Activated T-helper 2 cell treated with anti-CD3 and anti-CD28 coated beads, Interferon-gamma antibody, Interleukin-2, Interleukin-4, amounts not matched to agents 10 μg/mL and 5 μg/mL and 100 μg/mL, durations not matched to agents 14 hours and 24 hours and 36 hours (primary cell): ENCODE measurements at places on chromosomes 5 and 9. TPM values are rescaled to one million over a fixed set of nuclear protein-coding genes. Genes with fewer than 3 reads are reported as not detected.

The EDIL3 gene
- total RNA-seq = not detected in 2 replicates

DNA sequence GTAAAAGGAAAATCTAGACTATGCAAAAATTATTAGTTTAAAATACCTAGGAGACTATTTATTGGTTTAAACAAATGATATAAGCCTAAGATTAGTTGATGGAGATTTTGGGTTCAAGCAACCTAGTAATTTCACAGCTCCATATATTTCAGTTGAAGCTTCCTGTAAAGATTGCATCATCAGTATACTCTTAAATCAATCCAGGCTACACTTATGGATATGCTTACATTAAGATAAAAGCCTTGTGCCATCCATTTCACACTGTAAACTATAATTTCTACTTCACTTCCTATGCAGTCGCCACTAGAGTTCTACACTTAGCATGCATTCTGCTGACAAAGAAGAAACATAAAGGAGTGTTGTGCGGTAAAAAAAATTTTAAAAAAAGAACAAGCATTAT, 7.3 kb upstream of the LIX1 start:
- H3K36me3 ChIP-seq = no peaks in the 10 kb centered on the region
- no peak for DNase-seq
- no peak overlapping the region for H3K27ac ChIP-seq
- no peaks in the 10 kb centered on the region for H3K4me1 ChIP-seq

DNA sequence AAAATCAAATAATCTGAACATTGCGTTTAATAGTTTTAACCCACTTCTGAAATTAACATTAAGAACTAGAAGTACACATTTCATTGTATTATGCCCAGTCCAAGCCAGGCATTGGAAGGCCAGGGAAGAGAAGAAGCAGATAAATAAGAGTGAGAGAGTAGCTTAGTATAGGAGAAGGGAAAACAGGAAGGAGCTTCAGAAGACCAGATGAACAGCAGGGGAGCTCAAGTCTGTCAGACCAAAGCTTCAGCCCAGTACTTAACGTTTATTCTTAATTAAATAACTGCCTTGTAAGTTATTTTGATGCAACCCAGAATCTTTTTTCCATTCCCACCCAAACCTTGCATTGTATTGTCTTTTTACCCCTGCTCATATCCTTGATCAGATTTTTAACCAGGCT, 11.5 kb upstream of the FAM120AOS start:
- H3K36me3 ChIP-seq = peaks cover 42% of the 10 kb centered on the region
- peaks cover 87% of the 10 kb centered on the region for H3K4me1 ChIP-seq
- H3K27me3 ChIP-seq = no peaks in the 10 kb centered on the region
- peak overlapping the region; percentile 87 for H3K27ac ChIP-seq

GRCh38 chr9:108748776-108749175, 107.0 kb downstream of the ACTL7B start:
- no peak overlapping the region for H3K4me3 ChIP-seq
- H3K27ac ChIP-seq = no peak overlapping the region
- no peaks in the 10 kb centered on the region for H3K27me3 ChIP-seq
- H3K4me1 ChIP-seq = no peaks in the 10 kb centered on the region
- DNase-seq = no peak
- no peaks in the 10 kb centered on the region for H3K36me3 ChIP-seq

- no peak overlapping the region for H3K27ac ChIP-seq
- H3K4me3 ChIP-seq = no peak overlapping the region
- DNase-seq = no peak
- no peaks in the 10 kb centered on the region for H3K27me3 ChIP-seq
- no peaks in the 10 kb centered on the region for H3K36me3 ChIP-seq
Measured at GRCh38 chr5:104932431-104932830, 1369.8 kb upstream of the NUDT12 start.
